ENCODE measurements at places on chromosomes 4 and X.

DNA sequence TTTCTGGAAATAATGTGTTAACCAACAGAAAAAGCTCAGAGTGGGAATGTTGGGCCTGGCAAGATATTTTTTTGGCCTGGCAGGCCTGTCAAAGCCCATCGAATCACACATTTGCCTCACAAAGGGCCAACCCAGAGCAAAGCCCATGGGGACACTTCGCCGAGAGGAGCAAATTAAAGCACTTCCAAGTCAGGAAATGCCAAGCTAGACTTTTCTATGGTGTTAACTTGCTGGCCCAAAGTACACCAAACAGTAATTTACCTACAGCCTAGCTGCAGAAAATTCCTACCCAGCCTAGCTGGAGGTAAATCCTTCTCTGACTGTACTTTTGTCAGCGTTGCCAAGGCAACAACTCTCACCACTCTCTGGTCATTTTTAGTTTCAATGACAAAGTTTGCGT is 288.6 kb upstream of the LDB2 start:
- no peak for DNase-seq

DNA sequence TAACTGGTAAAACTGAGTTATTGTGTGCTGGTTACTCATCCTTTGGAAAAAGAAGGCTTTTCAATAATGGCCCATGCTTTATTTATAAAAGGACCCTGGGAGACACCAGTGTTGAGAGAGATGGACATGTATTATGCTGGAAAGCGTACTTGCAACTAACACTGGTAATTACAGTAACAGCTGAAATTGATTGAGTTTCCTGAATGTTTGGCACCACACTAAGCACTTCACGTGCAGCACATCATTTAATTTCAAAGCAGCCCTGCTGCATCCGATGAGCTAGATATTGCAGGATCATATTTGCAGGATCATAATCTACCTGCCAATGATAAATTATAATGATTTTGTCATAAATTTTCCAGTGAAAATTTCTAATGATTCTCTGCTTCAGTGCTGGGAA is 81.5 kb downstream of the QRFPR start:
- DNase-seq = no peak

DNA sequence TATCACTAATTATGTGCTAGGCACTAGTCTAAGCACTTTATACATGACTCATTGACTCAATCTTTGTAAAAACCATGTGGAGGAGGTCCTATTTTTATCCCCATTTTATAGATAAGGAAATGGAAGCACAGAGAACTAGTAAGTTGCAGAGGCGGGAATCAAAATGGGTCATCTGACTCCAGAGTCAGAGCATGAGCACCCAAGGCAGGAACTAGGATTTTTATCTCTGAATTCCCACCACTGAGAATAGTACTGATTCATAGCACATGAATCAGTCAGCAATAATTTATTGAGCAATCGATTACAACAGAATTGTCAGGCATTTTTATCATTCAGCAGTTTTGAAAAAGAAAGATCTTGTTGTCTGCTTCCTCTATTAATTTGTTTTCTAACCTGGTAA is 19.3 kb downstream of the SCARB2 start:
- no peak for DNase-seq

DNA sequence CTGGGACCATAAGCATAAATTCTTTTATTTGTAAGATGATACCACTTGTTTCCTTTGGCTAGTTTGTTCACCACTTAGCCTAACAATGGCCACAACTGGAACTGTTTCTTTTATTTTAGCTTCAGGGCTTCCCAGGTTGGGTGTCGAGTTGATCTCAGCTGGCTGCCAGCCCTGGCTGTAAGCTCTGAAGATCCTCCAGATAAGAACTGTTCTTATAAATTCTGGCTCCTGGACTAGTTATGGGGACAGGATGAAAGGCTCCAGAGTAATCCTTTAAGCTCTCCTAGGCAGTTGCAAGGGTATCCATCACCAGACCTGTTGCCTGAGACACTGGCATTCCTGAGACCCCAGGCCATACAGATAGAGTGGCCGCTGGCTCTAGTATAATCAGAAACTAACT is 129.4 kb upstream of the ACSL4 start:
- no peak for DNase-seq

DNA sequence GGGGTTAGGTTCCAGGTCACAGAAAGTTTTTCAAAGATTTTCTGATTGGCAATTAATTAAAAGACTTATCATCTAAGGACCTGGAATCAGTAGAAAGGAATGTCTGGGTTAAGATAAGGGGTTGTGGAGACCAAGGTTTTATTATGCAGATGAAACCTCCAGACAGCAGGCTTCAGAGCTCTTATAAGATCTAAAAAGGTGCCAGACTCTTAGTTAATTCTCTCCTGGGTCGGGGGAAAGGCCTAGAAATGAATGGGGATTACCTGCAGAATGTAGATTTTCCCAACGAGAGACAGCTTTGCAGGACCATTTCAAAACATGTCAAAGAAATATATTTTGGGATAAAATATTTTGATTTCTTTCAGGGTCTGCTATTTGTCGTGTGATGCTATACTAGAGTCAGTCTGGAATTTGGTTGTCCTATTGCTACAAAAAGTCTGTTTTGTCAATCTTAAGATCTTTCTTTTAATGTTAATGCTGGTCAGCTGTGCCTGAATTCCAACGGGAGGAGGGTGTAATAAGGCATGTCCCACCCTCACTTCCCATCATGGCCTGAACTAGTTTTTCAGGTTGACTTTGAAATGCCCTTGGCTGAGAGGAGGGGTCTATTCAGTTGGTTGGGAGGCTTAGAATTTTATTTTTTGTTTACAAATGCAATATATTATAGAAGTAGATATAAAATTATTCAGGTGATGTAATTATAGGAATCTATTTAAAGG is 15.8 kb downstream of the EGF start:
- no peak for DNase-seq

DNA sequence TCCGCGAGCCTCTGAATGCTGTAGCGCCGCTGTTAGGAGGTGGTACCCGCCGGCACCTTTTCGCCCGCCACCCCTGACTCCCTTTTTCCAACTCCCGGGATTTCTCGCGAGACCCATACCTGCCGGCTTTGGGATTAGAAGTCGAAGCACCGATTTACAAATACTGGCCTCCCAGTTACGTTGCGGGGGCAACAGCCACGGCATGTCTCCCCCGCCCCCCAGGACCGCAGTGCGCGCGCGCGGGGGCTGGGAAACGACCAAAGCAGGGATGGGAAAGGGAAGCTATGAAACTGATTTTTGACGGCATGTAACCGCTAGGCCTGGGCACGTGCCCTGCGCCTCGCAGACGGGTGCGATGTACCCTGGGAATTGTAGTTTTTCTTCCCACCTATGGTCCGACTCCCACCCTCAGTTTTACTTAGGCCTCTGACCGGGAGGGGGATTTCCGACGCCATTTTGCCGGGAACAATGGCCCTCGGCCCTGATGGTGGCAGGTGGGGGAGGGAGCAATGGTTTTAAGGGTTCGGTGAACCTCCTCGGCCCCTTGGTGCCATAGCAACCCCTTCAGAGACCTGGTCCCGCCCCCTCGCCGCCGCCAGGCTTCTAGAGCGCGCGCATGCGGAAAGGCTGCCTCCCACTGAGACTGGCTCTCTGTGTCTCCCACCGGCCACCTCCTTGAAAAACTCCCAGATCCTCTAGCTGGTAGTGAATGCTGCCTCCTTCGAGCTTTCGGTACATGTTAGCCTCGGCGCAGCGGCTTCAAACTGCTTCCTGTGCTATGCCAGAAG is 772 bp upstream of the WNK3 start:
- peak; percentile 1 for DNase-seq

- no peak for DNase-seq
Measured at GRCh38 chrX:36908801-36909675, 99.1 kb upstream of the FAM47C start.

DNA sequence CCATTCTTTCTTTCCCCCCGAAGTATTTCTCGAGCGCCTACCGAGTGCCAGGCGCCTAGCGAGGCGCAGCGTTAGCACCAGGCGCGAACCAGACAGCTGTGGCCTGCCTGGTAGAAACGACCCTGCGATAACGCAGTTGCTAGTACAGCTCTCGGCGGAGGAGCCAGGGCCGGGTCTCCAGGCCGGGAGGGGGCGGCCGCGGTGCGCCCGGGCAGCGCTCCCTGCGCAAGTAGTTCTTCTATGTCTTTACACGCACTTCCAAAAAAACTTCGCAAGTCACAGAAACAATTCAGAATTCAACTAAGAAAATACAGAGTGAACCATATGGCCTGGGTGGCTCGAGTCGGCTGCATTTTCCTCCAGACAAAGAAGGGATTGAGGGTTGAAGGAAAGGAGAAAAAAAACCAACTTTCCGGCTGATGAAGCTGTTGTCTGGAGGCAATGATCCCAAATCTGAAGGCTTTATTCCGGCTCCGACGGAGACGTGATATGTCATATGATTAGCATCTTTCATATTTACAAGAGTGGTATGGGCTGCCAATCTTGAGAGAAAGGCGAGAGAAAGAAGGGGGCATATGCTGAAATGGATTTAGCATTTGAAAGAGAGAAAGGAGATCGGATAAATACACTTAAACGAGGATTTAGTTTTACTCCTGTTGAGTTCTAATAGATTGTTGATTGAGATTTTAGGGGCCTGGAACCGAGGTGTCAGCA is 7.2 kb upstream of the NEUROG2 start:
- no peak for DNase-seq

DNA sequence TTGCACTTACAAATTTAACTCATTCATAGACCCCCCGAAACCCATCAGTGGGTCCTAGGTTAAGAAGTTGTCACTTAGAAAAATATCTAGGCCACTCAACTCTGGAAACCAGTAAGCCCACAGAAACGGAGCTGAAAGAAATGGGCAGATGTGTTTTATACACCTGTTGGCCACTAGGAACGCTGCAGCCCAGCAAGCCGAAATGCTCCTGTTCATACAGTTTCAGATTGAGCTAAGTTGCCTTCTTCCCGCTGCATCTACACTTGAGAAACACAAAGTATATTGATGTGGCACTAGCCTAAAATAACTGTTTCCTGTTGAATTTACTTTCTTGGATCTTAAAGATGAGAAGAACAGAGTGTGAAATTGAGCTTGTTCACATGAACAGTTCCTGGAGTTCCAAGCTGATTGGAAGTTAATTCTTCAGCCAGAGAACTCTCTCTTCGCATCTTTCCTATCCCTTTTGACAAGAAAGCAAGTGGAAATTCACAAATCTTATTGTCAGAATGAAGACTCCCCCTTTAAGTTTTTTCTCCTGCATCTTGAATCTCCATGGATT is 174.1 kb downstream of the RBMX2 start:
- DNase-seq = no peak

DNA sequence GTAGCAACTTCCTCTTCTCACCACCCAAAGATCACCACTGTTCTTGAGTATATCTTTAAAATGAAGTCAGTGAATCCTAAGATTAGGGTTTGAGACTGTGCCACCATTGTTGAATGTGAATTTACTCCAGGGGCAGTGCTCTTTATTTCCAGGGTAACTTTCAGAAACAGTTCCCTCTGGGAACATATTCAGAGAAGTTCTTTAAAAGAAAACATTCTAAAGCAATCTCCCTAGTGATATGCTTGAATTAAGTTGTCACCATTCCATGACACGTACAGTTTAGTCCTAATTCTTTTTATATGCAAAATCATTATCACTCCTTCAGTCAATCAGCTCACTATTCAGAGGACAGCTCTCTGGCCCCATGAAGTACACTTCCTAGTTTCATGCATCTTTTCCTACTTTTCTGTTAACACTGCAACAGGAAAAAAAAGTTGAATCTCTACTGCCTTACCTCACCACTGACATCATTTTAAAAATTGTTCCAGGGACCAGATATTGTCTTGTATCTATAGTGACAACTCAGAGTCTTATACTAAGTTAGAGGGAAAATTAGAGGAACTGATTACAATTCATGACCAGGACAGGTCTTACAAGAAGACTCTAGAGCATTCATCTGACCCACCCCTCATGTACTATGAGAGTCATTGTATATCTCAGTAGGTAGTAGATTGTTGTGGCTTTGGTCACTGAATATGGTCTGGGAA is 49.8 kb downstream of the PARM1 start:
- no peak for DNase-seq

DNA sequence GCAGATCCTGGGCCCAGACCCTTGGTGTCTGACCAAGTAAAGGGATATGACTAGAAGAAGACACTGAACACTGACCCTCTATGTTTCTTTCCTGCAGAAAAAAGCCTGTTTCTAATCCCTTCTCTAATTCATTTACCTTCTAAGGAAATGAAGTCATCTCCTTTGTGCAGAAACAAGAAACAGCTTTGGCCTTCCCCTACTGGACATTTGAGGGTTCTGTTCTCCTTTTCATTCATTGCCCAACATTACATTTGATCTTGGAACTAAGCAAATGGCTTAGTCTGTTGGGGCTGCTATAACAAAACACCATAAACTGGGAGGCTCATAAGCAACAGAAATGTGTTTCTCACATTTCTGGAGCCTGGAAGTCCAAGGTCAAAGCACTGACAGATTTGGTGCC is 20.0 kb downstream of the HCCS start:
- no peak for DNase-seq

DNA sequence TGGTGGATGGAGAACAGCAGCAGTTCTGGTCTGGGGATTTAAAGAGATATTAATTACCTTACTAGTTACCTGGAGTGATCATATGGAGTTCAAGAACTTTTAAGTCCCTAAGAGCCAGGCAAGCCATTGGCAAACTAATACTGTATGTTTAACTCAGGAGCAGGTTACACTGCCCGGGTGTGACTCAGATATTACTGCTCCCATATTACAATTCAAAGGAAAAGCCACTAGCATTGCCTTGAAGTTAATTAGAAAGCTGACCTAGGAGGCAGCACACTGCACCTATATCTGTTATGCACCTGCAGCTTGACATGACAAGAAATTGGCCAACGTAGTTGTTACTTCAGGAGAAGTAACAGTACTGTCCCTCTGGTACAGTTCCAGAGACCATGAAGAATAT is 47.2 kb downstream of the GRK4 start:
- DNase-seq = no peak

DNA sequence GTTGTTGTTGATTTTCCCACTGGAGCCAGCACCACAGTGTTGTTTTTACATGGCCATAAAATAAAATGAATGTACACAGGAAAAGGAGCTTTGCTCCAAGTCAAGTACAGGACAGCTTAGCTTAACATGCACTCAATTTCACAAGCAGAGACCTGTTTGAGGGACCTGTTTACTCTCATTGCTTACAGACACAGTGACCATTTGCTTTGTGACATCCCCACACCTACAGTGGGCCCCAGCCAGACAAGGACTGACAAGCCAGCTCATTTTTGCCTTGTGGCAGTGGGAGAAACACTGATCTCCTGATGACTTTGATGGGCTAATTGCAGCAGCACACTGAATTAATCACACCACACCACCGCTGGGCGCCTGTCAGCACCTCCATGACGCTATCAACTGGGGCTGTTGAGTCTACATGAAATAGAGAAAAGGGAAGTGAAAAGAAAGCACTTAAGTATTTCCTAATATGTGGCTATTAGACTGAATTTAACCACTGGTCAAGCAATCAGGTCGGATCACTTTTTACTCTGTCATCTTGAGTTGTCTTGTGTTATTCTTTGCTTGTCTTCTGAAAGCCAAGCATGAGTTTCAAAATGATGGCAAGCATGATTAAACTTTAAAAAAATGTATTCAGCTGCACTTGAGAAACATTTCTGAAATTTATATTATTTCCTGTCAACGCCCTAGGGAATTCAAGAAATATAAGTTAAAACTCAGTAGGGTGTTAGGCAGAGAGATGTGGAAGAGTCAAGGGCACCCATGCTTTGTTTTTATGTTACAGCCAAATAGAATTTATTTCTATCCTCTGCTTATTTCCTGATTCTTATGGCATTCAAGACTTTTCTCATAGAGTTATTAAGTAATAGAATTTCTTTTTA is 557.7 kb downstream of the RAB28 start:
- no peak for DNase-seq

GRCh38 chrX:110992611-110993010 is 103.4 kb upstream of the PAK3 start:
- DNase-seq = no peak
